ENCODE measurements at places on chromosomes 12 and 14. TPM values are rescaled to one million over a fixed set of nuclear protein-coding genes. Genes with fewer than 3 reads are reported as not detected.

The MYF5 gene
- not detected for total RNA-seq

The ATG2B gene
- total RNA-seq: 21.0 TPM

The ABCC9 gene
- 0.73 TPM for total RNA-seq

The PSMB11 gene
- not detected for total RNA-seq

The KRT73 gene
- not detected for total RNA-seq

The IAPP gene
- total RNA-seq: not detected

The WDHD1 gene
- 21.0 TPM for total RNA-seq

The PTPN6 gene
- 0.33 TPM for total RNA-seq

The TAS2R7 gene
- total RNA-seq: not detected

The KRT79 gene
- total RNA-seq: not detected

The SPIC gene
- total RNA-seq: not detected

The SERPINA9 gene
- not detected for total RNA-seq

The ENDOU gene
- total RNA-seq: not detected

The GLT1D1 gene
- total RNA-seq: under 0.01 TPM

The FAM222A gene
- 3.3 TPM for total RNA-seq

The ACSS3 gene
- 0.62 TPM for total RNA-seq

The MFAP5 gene
- 1.1 TPM for total RNA-seq

The SUSD6 gene
- 12.8 TPM for total RNA-seq

The C12orf42 gene
- total RNA-seq: under 0.01 TPM

The WNT5B gene
- 1.4 TPM for total RNA-seq

The CFAP73 gene
- total RNA-seq: not detected

The COCH gene
- total RNA-seq: not detected

The ANKRD33 gene
- not detected for total RNA-seq

The FOXG1 gene
- not detected for total RNA-seq

The C12orf54 gene
- not detected for total RNA-seq

The DDN gene
- under 0.01 TPM for total RNA-seq

The TTC7B gene
- total RNA-seq: 25.5 TPM

The INTS13 gene
- total RNA-seq: 45.0 TPM

The MIP gene
- total RNA-seq: not detected

The PLEKHH1 gene
- total RNA-seq: 48.9 TPM

The ZNF384 gene
- 24.8 TPM for total RNA-seq

The SLC7A7 gene
- 1.2 TPM for total RNA-seq

The GLS2 gene
- not detected for total RNA-seq
